ENCODE measurements at places on chromosomes 3 and 15. TPM values are rescaled to one million over a fixed set of nuclear protein-coding genes. Genes with fewer than 3 reads are reported as not detected.

- no peak for DNase-seq
- H3K4me1 ChIP-seq = no peaks in the 10 kb centered on the region
- no peaks in the 10 kb centered on the region for H3K36me3 ChIP-seq
- H3K27ac ChIP-seq = no peak overlapping the region
- H3K27me3 ChIP-seq = no peaks in the 10 kb centered on the region
Observed at GRCh38 chr3:149042789-149043386, 43.4 kb downstream of the HLTF start.

GRCh38 chr3:63874769-63875168 is 11.1 kb downstream of the ATXN7 start:
- H3K27ac ChIP-seq = no peak overlapping the region
- H3K36me3 ChIP-seq = no peaks in the 10 kb centered on the region
- no peak for DNase-seq
- H3K4me3 ChIP-seq = no peak overlapping the region

- DNase-seq = no peak
- H3K4me1 ChIP-seq = no peaks in the 10 kb centered on the region
- H3K27ac ChIP-seq = no peak overlapping the region
- H3K4me3 ChIP-seq = no peak overlapping the region
- H3K36me3 ChIP-seq = no peaks in the 10 kb centered on the region
Observed at GRCh38 chr3:175410251-175410650, 551.1 kb downstream of the NAALADL2 start.

Gene MED12L
- 21.5 TPM for total RNA-seq

- peaks cover 8% of the 10 kb centered on the region for H3K4me1 ChIP-seq
- no peaks in the 10 kb centered on the region for H3K36me3 ChIP-seq
- no peaks in the 10 kb centered on the region for H3K27me3 ChIP-seq
- no peak overlapping the region for H3K27ac ChIP-seq
Observed at GRCh38 chr3:140113996-140114788, 179.2 kb downstream of the CLSTN2 start.

Gene LCMT2
- 7.4 TPM for total RNA-seq

Gene FSTL1
- total RNA-seq = 1.4 TPM

Gene FOXL2NB
- total RNA-seq = 2.0 TPM

Gene PLOD2
- 53.1 TPM for total RNA-seq

GRCh38 chr3:63228677-63229076 is 49.4 kb upstream of the SYNPR start:
- H3K4me1 ChIP-seq = no peaks in the 10 kb centered on the region
- no peaks in the 10 kb centered on the region for H3K36me3 ChIP-seq
- no peak overlapping the region for H3K27ac ChIP-seq
- no peaks in the 10 kb centered on the region for H3K27me3 ChIP-seq

DNA sequence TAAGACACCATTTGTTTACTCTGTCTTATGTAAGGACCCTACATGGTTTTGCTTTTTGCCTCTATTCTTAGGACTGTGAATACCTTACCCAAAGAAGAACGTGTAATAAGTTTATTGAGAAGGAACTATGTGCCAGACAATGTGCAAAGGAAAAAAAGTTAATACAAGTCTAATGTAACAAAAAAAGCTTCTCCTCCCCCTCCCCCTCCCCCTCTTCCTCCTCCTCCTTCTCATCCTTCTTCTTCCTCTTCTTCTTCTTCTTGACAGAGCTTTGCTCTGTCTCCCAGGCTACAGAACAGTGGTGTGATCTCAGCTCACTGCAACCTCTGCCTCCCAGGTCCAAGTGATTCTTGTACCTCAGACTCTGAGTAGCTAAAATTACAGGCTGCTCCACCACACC is 50.9 kb upstream of the MITF start:
- H3K27me3 ChIP-seq = no peaks in the 10 kb centered on the region
- H3K4me3 ChIP-seq = no peak overlapping the region
- peaks cover 3% of the 10 kb centered on the region for H3K4me1 ChIP-seq
- DNase-seq = no peak
- no peak overlapping the region for H3K27ac ChIP-seq
- H3K36me3 ChIP-seq = no peaks in the 10 kb centered on the region

DNA sequence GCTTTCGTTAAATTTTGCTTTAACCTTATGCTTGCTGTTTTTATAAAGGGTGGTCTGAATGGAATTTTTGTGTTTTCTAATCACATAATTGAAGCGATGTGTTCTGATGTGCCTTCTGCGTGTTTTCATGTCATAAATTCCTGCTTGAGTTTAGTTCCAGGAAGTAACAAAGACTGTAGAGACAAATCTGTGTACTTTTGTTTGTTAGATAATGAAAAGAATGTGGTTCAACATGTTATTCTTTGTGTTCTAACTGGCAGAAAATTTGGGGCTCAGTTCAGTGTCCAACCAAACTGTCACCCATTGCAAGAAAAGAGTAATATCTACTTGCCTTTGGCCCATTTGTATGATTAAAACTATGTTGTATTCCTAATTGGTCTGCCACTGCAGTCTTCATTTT is 324.0 kb downstream of the DIPK2A start:
- peak overlapping the region; percentile 68 for H3K27ac ChIP-seq
- H3K4me3 ChIP-seq = no peak overlapping the region
- peak; percentile 29 for DNase-seq
- H3K36me3 ChIP-seq = no peaks in the 10 kb centered on the region
- no peaks in the 10 kb centered on the region for H3K27me3 ChIP-seq
- H3K4me1 ChIP-seq = peaks cover 38% of the 10 kb centered on the region

Gene MNS1
- 2.6 TPM for total RNA-seq

DNA sequence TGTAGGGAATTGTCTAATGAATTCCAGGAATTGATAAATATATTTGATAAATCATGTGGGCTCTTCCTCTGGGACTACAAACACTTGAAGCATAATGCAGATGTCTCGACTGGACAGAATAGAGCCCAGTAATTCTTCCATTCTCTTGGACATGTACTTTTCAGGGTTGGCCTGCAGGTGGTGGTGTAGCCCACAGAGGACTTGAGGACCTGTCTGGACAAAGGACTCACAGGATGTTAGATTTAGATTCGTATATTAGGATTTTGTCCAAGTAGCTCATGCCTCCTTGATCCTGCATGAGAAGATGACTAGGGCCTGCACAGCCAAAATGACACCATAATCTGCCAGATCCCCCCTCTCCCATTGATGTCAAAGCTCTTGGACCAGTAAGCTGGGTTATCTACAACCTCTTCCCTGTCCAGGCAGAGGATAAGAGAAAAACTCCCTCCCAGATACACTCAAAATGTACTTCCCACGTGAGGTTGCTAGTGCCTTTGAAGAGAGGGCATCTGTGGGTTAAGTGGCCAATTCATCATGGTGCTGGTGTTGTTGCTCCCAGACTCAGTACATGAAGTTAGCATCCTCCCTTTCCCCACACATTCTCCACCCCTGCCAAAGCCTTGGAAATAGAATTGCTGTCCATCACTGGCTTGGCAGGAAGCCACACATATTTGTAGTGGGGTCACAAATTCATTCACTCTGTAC is 88.6 kb upstream of the ZNF280D start:
- no peaks in the 10 kb centered on the region for H3K4me1 ChIP-seq
- peak; percentile 50 for DNase-seq
- no peaks in the 10 kb centered on the region for H3K27me3 ChIP-seq

DNA sequence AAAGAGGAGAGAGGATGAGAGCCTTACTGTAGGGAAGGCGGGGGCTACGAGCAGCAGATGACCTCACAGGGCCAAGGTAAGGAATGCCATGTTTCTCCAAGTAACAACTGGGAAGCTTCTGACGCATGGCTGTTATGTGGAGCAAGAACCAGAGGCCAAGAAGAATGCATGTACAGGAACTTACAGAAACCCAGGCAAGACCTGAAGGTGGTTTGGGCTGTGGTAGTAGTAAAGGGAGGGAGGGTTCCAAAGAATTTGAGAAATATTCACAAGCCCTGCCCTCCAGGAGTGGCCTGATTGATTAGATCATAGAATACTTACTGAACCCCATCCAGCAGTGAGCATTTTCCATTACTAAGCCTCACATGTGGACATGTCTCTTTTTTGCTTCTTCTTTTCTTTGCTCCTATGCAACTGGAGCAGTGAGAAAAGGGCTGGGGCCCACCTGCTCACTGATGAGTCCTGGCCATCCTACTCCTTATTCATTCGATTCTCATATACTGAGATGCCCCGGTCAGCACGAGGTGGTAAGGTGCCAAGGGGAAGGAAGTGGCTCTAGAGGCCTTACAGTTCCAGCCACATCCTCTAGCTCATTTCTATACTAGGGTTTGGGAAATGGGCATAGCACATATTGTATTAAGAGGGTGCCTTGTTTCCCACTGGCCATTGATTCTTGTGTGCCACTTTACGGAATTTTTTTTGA is 8.3 kb upstream of the SLC12A8 start:
- H3K27me3 ChIP-seq = no peaks in the 10 kb centered on the region
- no peak for DNase-seq
- H3K4me1 ChIP-seq = peaks cover 39% of the 10 kb centered on the region
- H3K27ac ChIP-seq = peak overlapping the region; percentile 42

Gene AGBL1
- total RNA-seq = not detected

Gene RPP14
- total RNA-seq = 24.7 TPM

Gene SCAMP5
- 9.2 TPM for total RNA-seq

DNA sequence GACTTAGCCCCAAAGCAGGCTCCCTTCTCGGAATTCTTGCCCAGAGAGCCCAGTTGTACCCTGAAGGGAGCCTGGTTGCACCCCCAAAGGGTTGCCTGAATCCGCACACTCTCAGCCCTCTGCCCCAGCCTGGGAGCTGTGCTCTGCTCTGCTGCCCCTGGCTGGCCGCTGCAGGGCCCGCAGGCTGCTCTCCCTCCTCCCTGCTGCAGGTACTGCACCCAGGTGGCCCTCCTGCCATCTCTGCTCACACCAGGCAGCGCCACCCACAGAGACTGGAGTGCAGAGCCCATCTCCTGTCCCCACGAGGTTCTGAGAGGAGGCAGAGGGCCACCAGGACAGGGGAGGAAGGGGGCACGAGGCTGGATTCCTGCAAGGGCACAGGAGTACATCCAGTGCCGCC is 134.2 kb upstream of the NSMCE3 start:
- no peaks in the 10 kb centered on the region for H3K27me3 ChIP-seq
- H3K4me1 ChIP-seq = no peaks in the 10 kb centered on the region
- H3K27ac ChIP-seq = no peak overlapping the region
- no peak for DNase-seq

DNA sequence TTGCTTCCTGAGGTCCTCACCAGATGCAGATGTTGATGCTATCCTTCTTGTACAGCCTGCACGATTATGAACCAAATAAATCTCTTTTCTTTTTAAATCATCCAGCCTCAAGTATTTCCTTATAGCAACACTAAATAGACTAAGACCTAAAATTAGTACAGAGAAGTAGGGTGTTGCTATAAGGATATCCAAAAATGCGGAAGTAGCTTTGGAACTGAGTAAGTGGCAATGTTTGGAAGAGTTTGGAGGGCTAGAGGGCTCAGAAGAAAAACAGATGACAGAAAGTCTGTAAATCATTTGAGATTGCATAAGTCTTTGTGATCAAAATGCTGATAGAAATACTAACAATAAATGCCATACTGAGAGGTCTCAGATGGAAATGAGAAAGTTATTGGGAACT is 894.9 kb downstream of the DIPK2A start:
- no peak for DNase-seq
- no peaks in the 10 kb centered on the region for H3K36me3 ChIP-seq
- H3K4me3 ChIP-seq = no peak overlapping the region
- H3K4me1 ChIP-seq = no peaks in the 10 kb centered on the region
- no peak overlapping the region for H3K27ac ChIP-seq
- H3K27me3 ChIP-seq = no peaks in the 10 kb centered on the region

GRCh38 chr3:72343078-72343477 is 505.2 kb downstream of the SHQ1 start:
- no peaks in the 10 kb centered on the region for H3K27me3 ChIP-seq
- DNase-seq = no peak
- H3K4me1 ChIP-seq = peaks cover 14% of the 10 kb centered on the region
- H3K36me3 ChIP-seq = no peaks in the 10 kb centered on the region
- H3K27ac ChIP-seq = no peak overlapping the region
- H3K4me3 ChIP-seq = no peak overlapping the region

GRCh38 chr3:193815246-193816027 is 222.4 kb downstream of the OPA1 start:
- no peak for DNase-seq
- H3K36me3 ChIP-seq = no peaks in the 10 kb centered on the region
- H3K27me3 ChIP-seq = no peaks in the 10 kb centered on the region

DNA sequence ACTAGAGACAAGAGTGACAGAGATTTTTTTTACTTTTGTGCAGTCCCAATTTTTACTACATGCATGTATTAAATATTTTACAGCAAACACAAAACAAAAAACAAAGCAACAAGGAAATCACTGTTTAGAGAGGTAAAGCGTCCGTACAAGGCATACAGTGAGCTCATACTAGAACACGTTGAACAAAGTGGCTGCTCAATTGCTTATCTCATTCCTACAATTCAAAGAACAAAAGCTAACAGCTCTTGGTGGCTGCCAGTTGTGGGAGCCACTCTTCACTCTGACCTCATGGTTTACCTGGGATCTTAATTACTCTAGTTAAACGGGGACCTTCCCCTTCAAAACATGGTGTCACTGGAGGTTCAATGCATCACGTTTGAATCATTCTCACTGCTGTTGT is 7.6 kb upstream of the ARHGEF26 start:
- H3K27me3 ChIP-seq = no peaks in the 10 kb centered on the region
- H3K4me3 ChIP-seq = no peak overlapping the region
- H3K4me1 ChIP-seq = no peaks in the 10 kb centered on the region

DNA sequence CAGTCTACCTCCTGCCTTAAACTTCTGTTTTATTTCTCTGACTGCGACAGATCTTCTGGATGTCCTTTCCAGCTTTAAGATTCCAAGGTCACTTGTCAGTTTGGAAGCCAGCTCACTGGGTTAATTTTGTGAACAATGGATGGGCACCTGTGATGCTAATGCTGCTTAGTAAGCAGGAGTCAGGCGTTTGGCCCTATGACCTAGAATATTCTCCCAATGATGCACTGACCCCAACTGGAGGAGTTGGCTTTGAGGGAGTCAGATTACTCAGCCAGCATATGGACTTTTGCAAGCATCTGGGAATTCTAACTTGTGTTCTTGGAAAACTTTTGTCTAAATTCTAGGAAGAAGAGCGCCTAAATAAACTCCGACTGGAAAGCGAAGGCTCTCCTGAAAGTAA is 28.1 kb downstream of the HACD3 start:
- H3K27ac ChIP-seq = no peak overlapping the region
- no peaks in the 10 kb centered on the region for H3K36me3 ChIP-seq
- no peaks in the 10 kb centered on the region for H3K27me3 ChIP-seq
- no peak overlapping the region for H3K4me3 ChIP-seq
- no peaks in the 10 kb centered on the region for H3K4me1 ChIP-seq

GRCh38 chr3:194623449-194624290 is 9.5 kb downstream of the TMEM44 start:
- H3K27me3 ChIP-seq = no peaks in the 10 kb centered on the region
- no peak for DNase-seq
- no peak overlapping the region for H3K27ac ChIP-seq

- no peaks in the 10 kb centered on the region for H3K36me3 ChIP-seq
- no peak overlapping the region for H3K4me3 ChIP-seq
- H3K27ac ChIP-seq = no peak overlapping the region
- H3K27me3 ChIP-seq = no peaks in the 10 kb centered on the region
- no peak for DNase-seq
Observed at GRCh38 chr3:85259748-85260147, 301.0 kb downstream of the CADM2 start.
